ENCODE measurements at places on chromosomes 12 and 14.

GRCh38 chr12:116189692-116190091, 87.8 kb downstream of the MED13L start:
- no peak for DNase-seq

- DNase-seq = no peak
Observed at GRCh38 chr14:75917322-75917945, 64.4 kb downstream of the TGFB3 start.

GRCh38 chr14:100914597-100915021, 11.1 kb upstream of the RTL1 start:
- DNase-seq = no peak

DNA sequence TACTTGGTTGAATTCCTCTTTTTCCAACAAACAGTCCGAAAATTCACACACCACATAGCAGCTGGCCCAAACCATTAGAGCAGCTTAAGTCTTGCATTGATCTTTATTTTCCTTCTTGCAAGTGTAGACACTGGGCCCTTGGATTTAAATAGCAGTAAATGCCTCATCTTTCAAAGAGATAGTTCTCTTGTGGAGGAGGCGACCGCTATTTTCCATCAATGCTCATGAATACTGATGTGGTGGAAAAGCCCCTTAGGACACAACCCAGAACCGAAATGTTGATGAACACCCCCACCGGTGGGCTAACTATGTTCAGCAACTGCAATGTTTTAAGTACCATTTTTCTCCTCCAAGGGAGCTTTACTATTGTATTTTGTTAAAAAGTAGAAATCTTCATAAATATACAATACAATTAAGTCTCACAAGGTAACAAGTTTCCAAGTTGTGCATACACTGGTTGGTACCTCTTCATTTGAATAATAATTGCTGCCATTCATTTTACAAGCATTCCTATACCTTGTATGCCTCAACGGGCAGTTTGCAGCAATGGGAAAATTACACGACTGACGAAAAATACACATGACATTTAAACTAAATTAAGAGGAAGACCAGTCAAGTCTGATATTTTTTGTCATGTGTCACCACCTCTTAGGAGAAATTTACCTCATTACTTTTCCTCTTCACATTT, 18.0 kb downstream of the NIN start:
- no peak for DNase-seq

GRCh38 chr12:88291498-88292131, 149.5 kb downstream of the TMTC3 start:
- DNase-seq = no peak

GRCh38 chr12:121145221-121145620, 12.5 kb downstream of the P2RX7 start:
- no peak for DNase-seq

- DNase-seq = no peak
Observed at GRCh38 chr12:15336768-15337553, 14.7 kb downstream of the PTPRO start.

DNA sequence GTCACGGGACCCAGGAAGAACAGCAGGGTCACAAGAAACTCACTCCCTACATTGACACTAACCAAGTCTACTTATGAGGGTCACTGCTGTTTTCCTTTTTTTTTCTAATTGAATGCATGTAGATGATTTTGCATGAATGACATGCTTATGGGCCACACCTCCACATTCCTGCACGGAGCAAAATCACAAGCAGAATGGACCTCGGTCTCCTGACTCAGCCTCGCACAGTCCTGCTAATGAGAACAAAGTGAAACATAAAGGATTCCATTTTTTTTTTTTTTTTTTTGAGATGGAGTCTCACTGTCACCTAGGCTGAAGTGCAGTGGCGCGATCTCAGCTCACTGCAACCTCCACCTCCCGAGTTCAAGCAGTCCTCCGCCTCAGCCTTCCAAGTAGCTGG, 12.3 kb downstream of the SCARB1 start:
- DNase-seq = no peak

DNA sequence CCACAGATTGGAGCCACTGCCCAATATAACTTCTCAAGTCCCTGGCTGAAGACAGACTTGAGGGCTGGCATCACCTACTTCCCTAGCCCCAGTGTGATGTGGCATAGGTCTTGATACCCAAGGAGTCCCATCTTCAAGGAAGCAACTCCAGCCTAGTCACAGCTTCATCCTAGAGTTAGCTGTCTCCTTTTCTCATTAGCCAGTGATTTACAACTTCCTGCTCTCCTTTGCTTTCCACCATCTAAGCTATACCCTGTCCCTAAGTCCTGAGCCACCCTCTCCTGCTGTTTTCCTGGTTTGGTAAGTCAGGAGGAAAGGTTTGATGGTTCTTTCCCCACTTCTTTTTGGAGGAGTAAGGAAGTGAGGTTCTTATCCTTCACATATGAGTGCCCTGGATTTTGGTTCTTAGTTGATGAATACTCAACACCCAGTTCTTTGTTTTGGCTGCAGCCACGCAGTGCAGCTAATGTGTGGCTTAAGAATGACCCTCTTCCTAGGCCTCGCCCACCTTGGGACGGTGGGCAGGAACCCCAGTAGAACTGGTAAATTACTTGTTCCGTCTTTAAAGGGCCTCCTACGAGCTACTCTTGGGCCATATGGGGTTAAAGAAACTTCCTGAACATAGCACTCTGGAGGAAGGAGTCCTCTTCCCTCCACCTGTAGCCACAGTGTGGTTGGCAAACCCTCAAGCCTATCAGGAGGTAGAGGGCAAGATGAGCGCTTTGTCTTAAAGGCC, 3.9 kb upstream of the GPX2 start:
- DNase-seq = no peak

DNA sequence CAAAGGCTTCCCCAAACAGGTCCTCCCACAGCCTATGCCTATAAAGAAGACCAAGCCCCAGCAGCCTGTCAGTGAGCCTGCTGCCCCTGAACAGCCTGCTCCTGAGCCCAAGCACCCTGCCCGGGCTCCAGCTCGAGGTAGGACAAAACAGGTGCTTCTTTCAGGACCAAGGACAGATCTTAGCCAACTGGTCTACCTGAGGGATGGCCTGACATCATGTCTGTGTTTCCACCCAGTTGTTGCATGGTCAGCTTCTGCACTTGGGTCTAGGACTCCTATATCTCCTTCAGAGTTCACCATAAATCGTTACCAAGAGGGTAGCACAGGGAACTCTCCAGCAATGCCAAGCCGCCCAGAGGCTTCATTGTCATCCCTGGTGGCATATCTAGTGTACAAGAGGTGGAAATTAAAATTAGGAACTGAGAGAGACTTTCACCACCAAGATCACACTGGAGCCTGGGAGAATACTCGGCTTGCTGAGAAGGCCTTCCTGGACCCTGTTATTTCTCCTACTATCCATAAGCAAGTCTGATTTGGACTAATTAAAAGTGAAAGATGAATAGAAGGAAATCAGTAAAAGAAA, 38.2 kb upstream of the OAS1 start:
- DNase-seq = no peak

DNA sequence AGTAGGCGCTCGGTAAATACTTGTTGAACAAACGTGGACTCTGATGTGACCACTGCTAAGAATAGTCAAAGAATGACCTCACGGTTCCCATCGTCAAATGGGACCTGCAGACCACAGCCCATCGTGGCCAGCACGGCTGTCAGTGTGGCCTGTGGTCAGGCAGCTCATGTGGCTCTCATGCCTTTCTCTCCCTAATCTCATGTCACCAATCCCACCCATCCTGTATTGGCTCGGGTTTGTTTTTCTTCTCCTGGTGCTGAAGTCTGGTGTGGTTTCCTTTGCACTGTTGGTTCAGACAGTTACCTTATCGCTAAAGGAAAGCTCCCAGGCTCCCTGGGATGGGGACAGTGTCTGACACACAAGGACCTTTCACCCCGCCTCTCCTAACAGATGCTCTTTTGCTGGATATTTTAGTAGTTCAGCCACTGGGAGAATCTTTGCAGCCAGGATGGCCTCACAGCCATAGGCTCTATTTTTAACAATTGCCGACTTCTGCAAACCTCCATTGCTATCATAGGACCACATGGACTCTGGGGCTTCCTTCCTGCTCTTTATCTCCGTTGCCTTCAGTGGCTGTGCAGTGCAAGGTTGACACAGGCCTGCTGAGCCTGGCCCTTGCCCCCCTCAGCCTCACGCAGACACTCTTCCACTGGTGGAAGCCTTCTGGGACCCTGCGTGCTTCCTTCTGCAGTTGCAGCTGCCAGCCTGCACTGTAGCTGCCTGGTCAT, 293.1 kb upstream of the FKBP4 start:
- peak; percentile 4 for DNase-seq

DNA sequence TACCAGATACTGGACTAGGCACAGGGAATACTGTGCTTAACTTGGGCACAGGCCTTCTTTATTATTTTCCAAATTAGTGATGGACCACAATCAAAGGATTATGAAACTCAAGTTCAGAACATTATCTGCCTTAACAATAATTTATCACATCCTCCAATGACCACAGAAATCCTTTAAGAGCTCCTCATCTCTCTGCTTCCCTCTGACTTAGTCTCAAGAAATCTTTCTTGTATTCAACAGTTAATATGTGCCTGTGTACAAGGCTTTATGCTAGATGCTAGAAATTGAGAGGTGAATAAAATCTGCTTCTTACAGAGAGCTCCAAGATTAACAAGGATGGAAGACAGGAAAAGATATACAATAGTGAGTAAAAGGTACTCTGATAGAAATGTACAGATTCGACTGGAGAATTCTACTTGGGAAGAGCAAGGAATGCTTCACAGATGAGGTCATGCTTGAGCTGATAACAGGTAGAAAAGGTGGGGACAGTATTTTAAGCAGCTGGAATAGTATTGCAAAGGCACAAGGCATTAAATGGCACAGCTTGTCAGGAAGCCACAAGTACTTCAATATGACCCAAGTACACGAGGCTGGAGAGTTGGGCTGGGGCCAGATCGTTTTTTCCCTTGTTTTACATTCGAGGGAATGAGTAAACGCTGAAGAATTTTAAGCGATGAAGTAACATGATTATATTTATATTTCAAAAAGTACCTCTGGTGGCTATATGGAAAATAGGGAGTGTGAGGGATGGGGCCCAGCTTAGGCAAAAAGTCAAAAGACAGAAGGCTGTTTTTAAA, 55.1 kb upstream of the ARID2 start:
- DNase-seq = no peak

DNA sequence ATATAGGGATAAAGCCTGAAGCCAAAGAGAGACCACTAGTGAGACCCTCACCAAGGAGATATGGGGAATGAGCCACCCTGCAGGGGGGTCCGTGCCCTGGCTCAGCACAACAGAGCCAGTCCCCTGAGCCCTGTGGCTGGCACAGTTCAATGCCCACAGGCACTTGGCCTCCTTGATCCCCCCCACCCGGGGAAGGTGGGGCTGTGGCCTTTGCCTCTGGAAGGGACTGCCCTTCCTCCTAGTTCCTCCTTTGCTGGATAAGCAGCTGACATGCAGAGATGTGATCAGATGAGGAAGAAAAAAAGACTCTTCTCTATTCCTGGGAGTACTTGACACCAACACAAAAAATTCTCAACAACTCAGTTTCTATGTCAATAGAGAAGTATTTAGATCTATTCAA, 19.9 kb downstream of the TTC7B start:
- peak; percentile 27 for DNase-seq

DNA sequence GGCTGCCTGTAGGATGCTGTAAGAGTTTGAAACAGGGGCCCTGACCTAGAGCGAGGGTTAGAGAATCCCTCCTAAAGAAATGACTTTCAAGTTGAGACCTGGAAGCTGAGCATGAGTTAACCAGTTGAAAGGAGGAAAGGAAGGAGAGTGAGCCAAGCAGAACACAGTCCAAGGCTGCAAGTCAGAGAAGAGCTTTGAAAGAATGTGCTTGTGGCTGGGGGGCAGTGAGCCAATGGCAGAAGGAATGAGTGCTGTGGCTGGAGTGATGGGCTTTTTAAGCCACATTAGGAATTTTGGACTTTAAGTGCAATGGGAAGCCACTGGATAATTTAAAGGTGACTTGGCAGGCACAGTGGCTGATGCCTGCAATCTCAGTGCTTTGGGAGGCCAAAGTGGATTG, 18.1 kb downstream of the CDKN1B start:
- DNase-seq = no peak
